Stimulated activated CD8-positive, alpha-beta memory T cell treated with anti-CD3 and anti-CD28 coated beads, Interleukin-12 subunit alpha, Interleukin-12 subunit beta, amount 100 ng/mL, for 1 hour (primary cell): ENCODE measurements at places on chromosomes 2 and 18.

DNA sequence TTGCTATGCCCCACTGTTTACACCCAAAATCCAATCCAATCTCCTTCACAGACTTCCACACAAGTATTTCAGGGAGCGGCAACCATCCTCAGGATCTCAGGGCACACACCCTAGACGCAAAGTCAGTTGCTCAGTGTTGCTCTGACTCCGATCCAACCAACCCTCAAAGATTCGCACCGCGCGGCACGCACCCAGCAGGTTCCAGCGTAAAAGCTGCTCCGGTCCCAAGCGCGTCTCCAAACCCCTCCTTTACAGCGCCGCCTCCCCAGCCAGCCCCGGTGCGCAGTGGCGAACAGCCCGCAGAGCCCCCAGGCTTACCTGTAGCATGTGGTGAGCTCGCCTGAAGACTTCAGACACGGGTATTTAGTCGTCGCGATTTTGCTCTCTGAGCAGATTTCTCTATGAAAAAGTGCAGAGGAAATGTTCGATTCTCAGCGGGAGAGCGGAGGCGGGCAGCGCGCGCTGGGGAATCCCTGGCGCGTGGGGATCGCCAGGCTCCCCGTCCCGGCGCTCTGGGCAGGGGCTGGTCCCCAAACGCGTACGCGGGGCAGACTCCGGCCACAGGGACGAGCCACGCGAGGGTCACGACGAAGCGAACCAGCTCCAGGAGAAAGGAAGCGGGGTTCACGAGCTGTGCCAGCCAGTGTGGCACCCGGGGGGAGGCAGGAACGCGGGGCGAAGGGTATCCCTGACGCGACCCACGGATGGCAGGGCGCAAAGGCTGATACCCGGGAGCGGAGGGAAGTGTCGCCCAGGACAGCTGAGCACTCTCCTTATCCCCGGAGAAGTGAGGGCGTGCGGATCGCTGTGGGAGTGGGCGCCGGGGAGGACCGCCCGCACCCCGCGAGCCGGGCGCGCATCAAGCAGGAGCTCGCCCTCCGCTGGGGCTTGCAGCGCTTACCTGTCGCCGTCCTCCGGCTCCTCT, 650 bp downstream of the CCBE1 start:
- no peak for DNase-seq

DNA sequence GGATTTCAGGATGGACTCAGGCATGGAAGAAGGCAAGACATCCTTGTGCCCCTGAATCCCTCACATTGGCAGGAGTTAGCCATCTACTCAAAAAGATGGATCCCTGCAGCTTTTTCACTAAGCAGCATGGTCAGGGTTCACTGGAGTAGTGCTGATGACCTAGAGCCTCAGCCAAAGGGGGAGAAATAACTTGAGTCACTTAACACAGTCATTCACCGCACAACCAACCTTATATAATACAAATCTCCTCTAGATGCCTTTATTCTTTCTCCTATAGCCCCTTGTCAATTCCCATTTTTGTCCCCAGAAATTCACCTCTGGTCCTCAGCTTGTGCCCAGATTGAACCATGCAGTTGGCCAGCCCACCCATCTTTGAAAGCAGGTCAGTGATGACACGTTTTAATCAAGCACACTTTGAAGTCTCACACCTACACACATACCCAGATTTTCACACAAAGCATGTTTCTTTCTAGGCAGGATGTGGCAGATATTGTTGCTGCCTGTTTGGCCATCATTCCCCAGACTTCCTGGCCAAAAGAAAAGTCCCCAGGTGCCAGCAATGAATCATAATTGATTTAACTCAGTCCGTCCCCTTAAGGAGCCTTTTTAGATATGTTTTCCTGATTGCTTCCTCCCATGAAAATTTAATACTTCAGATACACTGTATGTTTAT, 84.2 kb downstream of the LBH start:
- DNase-seq, result no peak

- DNase-seq, result no peak
These were observed 21.4 kb upstream of the LTBP1 start for GRCh38 chr2:32925283-32925815.

DNA sequence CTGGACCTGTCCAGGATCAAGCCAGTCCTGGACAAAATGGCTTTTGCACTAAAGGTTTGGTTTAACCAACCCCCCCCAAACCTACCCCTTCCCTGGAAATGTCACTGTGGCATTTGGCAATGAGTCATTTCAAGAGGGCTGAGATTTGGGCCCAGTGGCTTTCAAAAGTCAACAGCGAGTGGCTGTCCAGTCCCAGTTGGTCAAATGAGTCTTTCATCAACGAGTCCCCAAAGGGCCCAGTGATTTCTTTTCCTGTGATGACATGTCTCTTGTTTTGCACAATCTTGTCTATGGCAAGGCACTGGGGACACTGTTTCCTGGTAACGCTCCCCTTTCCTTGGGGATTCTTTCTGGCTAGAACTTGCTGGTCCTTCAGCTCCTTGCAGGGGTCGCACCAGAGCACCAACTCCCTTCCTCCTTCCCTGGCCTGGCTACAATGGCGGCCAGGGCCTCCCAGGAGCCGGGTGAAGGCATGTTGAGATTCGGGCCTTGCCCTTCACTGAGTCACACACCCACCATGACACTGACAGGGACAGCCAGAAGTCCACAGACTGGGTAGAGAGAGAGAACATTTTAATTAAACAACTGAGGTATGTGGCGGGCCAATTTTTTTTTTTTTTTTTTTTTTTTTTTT, 87.2 kb downstream of the SMAD7 start:
- no peak for DNase-seq

- no peak for DNase-seq
These were observed 260.3 kb downstream of the TPGS2 start for GRCh38 chr18:36568487-36568886.

DNA sequence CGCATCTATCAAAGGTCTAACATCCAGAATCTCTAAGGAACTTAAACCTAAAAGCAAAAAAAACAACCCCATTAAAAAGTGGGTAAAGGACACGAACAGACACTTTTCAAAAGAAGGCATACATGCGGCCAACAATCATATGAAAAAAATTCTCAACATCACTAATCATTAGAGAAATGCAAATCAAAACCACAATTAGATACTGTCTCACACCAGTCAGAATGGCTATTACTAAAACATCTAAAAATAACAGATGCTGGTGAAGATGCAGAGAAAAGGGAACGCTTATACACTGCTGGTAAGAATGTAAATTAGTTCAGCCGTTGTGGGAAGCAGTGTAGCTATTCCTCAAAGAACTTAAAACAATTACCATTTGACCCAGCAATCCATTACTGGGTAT, 38.0 kb downstream of the PPP3R1 start:
- DNase-seq, result no peak

DNA sequence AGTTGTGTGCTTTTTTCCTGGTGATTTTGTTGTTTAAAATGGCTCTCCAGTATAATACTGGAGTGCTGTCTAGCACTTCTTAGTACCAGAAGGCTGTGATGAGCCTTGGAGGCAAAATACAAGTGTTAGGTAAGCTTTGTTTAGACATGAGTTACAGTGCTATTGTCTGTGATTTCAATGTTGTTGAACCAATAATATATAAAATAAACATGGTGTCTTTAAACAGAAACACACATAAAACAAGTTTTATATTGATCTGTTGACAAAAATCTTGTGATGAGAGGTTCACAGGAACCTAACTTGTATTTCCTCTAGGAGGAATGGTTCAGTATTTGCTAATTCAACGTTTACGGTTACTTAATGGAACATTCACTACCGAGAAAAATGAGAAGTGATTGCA, 5.0 kb upstream of the FAM171B start:
- DNase-seq, result no peak

- DNase-seq, result no peak
These were observed 1.6 kb downstream of the WDFY1 start for GRCh38 chr2:223943561-223944008.

- no peak for DNase-seq
These were observed 5.7 kb upstream of the EFR3B start for GRCh38 chr2:25036221-25036559.
